NCI-H1105 treated with DMSO at 0.1 percent for 48 hours (cell line): ENCODE measurements at places on chromosomes 16 and 17.

- no peak for DNase-seq
Observed at GRCh38 chr17:71413935-71414334, 706.9 kb upstream of the SOX9 start.

GRCh38 chr17:692116-692515 lies 22.5 kb downstream of the VPS53 start:
- no peak for DNase-seq

DNA sequence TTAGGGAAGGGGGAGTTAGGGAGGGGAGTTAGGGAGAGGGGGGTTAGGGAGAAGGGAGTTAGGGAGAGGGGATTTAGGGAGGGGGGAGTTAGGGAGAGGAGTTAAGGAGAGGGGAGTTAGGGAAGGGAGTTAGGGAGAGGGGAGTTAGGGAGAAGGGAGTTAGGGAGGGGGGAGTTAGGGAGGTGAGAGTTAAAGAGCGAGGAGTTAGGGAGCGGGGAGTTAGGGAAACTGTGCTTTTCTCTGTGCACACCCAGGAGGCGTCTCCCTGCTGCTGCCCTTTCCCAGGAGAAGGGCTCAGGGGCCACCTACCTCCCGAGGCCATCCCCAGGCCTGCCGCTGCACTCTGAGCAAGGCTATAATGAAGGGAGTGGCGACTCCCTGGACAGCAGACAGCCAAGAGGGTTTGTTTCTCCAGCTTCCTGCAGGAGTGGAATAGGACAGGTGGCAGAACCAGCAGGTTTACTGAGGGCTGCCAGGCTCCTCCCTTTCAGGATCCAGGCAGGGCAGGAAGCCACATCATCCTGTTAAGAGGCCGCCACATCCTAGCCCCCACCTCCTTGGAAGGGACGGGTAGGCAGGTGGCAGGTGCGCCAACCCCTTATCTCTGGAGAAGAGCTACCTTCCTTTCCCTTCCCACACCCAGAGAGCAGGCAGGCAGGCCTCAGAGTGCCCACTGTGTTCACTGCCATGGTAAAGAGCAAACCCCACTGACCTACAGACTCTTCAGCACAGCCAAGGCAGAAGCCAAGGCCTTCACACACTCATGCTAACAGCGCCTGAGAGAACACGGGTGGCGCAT lies 4.3 kb downstream of the CANT1 start:
- peak; percentile 80 for DNase-seq

- no peak for DNase-seq
Observed at GRCh38 chr17:70969521-70970034, 800.2 kb downstream of the KCNJ2 start.

GRCh38 chr17:17636272-17636885 lies 44.9 kb upstream of the PEMT start:
- no peak for DNase-seq

DNA sequence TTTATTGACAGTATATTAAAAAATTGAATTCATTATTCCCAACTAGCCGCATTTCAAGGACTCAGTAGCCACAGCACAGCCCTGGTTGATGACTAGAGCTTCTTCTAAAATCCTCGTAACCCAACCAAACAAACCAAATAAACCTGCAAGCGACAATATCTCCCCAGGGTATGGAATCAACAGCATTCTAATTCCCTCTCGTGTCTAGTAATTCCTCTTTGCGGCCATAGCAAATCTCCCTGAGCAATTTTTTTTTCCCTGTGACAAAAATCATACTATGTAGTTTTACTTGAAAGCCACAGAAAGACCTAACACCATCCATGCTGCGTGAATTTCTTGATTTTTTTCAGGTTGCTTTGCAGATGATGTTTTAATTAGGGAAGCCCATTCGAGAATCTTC lies 143.4 kb upstream of the MYOCD start:
- DNase-seq, result no peak

GRCh38 chr17:282912-283882 lies 69.4 kb downstream of the RPH3AL start:
- no peak for DNase-seq

- no peak for DNase-seq
Observed at GRCh38 chr17:77569846-77570564, 388.5 kb upstream of the TNRC6C start.

DNA sequence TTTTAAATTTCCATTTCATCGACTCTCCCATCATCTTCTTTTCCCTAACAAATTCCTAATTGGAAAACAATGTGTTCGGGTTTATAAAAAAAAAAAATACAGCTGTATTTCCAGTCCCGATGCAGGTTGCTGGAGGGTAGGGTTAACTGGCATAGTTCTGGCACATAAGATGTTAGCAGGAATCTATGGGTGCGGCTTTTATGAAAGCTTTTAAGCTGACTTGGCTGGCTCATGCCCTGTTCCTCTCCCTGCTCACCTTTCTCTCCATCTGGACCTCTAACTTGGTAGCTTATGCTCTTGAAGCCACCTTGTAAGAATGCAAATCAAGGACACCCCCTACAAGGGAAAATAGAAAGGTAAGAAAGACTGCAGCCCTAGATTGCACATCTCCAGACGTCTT lies 33.2 kb upstream of the KCNJ2 start:
- DNase-seq, result no peak

- DNase-seq, result no peak
Observed at GRCh38 chr16:57156351-57156703, 29.5 kb downstream of the PSME3IP1 start.

GRCh38 chr16:77885571-77886295 lies 97.4 kb downstream of the VAT1L start:
- DNase-seq, result no peak

GRCh38 chr16:56931271-56931891 lies 561 bp upstream of the HERPUD1 start:
- DNase-seq, result peak; percentile 40

GRCh38 chr17:81868674-81869220 lies 2.4 kb downstream of the ARHGDIA start:
- DNase-seq, result no peak

DNA sequence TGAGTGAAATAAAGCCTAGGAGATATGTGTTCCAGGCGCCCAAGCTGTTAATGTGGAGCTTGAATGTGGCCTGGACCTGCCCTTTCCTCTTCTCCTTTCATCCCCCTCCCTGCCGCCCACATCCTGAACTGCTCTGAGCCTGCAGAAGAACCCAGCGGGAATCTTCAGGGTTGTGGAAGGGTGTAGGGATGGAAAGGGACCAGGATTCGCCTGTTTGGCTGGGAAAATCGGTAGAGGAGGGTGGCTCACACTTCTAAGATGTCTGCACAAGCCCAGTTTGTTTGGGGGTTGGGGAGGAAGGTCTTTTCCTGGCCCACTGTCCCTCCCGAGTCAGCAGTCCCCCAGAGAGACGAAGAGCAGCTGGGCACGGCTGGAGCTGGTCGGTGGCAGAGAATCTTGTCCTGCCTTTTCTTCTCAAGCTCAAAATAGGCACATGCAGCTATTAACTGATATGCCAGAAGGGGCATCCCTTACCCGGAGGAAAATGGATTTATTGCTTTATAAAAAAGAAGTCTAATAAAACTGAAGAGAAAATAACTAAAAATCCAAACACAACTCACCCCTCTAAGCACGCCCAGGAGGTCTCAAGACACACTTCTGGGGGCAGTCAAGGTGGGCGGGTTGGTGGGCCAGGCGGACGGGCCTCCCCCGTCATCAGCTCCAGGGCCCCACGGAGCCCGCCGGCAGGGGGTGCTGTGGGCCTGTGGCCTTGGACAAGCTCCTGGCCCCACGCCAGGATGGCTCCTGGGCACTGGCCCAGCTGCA lies 11.5 kb upstream of the PITPNA start:
- DNase-seq, result peak; percentile 64
